Muscle of arm (tissue), 14 donors: ENCODE measurements at places on chromosomes 13 and 19.
A peak's percentile ranks its signal among the peaks of the same experiment; 100 is the strongest.

GRCh38 chr13:42796747-42797356, 15.5 kb downstream of the FAM216B start:
- DNase-seq, result no peak

DNA sequence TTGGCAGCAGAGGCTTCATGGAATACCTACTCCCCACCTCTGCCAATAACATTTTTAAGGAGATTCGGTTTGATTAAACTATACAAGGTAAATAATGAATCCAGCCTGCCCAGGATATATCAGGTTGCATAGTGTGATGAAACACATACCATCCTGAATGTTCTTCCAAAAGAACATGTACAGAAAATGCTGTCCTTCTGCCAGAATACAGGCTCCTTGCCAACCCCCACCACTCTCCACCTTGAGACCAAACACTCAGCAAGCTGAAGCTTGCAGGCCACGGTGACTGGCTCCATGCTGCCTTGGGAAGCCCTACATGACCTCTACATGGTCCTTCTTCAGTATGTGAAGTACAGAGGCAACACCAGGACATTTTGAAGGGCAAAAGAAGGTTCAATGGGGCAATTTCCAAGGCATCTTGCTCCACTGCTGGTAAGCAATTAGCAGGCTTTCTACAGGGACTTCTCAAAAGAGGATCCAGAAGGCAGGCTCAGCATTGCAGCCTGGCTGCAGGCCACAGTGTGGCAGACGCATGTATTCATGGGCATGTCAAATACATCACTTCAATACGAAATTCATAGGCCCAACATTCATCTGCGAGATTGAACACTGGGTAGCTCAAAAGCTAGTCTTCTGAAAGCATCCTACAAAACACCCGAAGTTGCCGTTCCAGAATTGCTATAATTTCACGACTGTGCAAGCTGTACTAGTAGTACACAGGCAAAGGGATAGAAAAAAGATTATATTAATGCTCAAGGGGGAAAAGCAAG, 62.4 kb upstream of the SERP2 start:
- no peak for DNase-seq

DNA sequence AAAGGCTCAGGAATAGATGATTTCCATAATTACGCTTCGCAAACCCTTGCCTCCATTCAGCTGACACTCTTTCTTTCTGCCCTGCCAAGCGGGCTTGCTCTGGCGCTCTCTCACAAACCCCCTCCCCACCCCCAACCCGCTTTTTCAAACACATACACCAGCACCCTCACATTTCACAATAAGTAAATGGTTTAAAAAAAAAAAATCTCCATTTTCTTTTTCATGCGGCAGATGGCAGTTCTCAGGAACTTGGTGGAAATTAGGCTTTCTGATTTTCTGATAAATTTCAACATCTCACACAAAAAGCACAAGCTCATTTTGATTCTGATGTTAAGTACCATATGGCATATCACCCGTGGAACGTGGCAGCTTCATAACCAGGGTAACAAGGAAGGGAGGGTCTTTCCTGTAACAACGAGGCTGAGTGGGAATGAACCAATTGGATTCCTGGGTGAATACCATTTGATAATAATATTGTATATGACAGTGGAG, 43.8 kb downstream of the C13orf42 start:
- DNase-seq, result no peak

- no peak for DNase-seq
Observed at GRCh38 chr13:29761815-29762214, 88.6 kb downstream of the UBL3 start.

GRCh38 chr19:4800591-4801081, 9.1 kb downstream of the FEM1A start:
- DNase-seq, result no peak

DNA sequence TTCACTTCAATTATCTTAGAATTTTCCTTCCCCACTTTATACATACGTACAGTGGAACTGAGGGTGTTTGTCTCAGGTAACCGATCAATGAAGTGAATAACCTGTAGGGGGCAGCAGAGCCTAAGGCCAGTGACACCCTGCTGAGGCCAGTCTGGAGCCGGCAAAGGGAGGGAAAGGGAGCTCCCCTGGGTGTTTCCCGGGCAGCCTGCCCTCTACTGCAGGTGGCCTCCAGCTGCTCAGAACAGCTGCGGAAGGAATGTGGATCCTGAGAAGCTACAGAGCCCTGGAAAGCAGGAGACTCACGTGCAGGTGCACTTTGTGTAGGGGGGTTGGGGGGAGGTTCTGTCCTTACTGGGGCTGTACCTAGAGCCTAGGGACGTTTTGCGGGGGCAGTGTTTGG, 832 bp upstream of the ZNF491 start:
- peak; percentile 88 for DNase-seq

DNA sequence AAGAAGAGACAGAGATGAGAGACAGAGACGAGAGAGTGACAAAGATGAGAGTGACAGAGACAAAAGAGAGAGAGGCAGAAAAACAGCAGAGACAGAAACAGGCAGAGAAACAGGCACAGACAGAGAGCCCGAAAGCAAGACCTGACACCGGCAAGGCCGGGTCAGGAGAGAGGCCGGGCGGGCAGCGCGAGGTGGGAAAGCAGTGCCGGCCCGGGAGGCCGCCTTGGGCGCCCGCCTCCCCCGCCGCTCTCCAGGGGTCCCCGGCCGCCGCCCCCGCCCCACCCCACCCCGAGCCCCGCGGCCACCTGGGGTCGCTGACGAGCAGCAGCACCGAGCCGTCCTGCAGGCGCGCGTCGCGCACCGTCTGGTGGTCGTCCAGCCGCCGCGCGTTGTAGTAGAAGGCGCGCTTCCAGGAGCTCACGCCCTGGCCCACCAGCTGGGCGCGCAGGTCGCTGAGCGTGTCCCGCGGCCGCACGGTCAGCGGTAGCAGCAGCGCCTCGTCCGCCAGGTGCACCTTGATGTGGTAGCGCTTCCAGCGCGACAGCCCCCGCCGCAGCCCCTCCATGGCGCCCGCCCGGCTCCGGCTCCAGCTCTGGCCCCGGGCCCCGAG, at the start of gene TINCR:
Gene TINCR (minus strand): TSS at position 594 of the 610 bp plus-strand sequence.
- DNase-seq, result no peak

DNA sequence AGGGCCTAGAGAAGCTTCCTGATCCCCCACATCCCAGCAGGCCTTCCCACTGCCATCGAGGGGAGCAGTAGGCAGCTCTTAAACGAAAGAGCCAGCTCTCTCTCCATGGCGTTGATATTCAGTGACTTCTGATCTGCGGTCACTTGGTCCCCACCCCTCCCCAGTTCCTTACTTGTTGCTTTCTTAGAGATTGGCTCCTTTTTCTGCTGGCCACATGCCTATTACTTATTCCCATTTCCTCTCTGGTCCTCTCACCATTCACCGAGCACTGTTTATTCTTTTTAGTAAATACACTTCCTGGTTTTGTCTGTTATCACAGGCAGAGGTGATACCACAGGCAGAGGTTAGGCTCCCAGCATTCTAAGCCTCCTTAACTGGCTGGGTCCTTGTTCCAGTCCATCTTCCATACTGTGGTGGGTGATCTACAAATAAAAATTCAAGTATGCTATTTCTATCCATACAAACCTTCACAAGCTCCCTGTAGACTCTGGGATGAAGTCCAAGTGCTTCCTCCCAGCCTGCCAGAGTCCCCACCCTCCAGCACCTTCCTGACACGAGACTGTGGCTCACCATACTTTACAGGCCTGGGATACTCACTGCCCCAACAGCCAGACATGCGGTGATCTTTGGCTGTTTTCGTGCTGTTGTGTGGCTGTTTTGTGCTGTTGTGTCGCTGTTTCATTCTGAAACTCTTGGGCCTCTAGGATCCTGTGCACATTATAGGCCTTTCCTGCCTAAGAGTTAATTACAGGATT, 315.9 kb downstream of the ATP8A2 start:
- DNase-seq, result peak; percentile 26

DNA sequence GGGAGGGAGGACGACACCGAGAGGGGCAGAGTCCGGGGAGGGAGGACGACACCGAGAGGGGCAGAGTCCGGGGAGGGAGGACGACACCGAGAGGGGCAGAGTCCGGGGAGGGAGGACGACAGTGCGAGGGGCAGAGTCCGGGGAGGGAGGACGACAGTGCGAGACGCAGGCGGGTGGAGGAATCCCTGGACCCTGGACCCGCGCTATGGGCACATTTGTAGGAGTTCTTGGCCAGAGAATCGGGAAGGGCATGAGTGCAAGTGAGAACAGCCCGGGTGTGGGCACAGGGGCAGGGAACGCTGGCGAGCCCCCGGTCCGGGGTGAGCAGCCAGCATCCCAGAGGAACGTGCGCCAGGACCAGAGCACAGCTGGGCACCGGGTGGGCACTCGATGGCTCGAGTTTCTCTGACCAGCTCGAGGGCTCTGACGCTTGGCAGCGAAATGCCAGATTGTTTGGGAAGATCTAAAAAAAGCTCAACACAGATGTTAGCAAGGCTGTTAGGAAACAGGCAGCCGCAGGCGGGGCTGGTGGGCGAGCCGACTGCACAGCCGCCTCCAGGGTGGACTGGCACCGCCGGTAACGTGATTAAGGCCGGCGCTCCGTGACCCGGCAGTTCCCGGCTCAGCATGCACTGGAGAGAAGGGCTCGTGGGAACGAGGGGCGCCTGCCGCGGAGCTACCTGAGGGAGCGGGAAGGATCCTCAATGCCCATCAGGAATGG, 17.9 kb upstream of the C2CD4C start:
- DNase-seq, result no peak
